Stimulated activated CD8-positive, alpha-beta memory T cell treated with anti-CD3 and anti-CD28 coated beads, Interleukin-2, amount 100 ng/mL, for 1 hour (primary cell): ENCODE measurements at places on chromosomes 7 and 10.

DNA sequence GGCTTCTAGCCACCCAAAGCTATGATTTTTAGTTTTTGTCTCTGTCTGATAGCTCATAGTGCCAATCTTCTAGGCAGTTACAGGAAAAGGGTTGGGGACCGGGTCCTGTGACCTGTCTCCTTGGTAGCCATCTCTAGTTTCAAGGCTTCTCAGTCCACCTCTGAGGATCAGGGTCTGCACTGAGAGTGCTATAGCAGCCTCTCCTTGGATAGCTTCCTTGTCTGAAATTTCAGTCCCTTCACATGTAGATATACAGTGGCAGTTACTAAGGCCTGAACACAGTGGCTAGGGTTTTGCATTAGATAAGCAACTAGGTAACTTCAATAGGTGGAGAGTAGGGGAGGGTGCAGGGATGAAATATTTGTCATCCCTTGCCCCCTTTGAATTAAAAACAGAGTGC, 321.3 kb downstream of the SEMA3D start:
- DNase-seq, result no peak

DNA sequence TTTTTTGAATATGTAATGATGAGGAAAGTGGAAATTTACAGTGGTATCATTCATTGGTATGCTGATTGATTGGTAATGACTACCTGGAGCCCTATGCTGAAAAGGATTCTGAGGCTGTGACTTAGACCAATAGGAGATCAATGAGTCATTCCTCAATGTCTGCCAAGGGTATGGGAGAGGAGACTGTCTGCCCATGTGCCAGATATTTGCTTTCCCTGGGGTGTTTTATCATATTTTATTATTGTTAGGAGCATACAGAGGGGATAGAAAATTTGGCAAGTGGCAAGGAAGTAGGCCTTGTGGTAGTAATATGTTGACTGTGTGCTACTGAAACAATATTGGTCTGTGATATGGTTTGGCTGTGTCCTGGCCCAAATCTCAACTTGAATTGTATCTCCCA, 54.8 kb downstream of the ASAH2B start:
- no peak for DNase-seq

- DNase-seq, result no peak
Observed at GRCh38 chr10:68474021-68474420, 2.2 kb upstream of the DNA2 start.

- no peak for DNase-seq
Observed at GRCh38 chr10:131090761-131091661, 220.5 kb downstream of the TCERG1L start.

- DNase-seq, result no peak
Observed at GRCh38 chr7:106887421-106887820, 22.3 kb downstream of the PIK3CG start.
